H54 (cell line): ENCODE measurements at places on chromosomes 7 and 10.

DNA sequence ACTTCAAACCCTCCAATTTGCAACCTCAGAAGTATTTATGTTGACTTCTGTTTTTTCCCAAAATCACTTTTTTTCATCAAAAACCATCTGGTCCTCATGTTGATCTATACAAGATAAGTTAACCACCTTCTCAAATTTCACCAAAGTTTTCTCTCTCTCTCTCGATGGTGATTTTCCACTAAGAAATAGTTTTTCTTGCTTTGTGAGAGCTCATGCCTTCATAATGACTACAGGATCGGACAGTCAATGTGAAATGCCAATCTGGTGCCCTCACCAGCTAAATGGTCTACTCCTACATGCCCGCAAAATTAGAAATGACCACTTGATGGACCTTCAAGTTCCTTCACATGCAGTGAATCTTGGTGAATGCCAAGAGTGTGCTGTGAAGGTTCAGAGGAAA is 40.4 kb downstream of the CNNM1 start:
- DNase-seq = no peak

DNA sequence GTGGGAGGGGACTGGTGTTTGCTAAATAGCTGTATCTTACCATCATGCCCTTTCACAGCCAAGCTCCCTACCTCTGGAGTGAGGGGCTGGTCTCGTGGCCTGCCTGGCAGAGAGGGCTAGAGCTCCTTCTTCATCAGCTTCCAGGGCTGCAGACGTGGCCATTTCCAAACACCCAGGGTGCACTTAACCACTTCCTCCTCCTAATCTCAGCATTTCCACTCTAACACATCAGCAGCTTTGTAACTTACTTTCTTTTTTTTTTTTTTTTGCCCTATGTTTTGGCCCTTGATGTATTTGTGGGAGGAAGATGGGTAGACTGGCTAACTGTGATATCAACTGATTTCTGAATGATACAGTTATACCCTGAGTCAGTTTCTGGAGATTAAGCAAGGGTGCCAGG is 27.4 kb downstream of the LRRC4 start:
- DNase-seq = no peak

DNA sequence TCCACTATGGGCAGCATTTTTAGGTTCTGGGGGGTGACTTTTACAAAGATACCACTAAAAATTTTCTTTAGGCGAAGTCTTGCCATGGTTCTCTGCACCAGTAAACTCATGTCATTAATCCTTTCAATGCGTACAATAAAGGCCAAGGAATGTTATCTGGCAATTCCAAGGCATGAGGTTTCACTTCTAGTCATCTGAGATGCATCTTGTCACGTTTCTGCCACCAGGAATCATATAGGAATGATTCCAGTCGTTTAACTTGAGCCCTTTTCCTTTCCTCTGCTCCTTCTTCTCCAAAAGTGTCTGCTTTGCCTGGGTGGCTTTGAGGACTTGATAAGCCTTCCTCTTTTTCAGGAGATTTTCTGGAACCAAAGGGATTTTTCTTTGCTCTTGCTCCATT is 56.8 kb downstream of the COBL start:
- no peak for DNase-seq

GRCh38 chr10:112280205-112280921 is 2.8 kb upstream of the TECTB start:
- DNase-seq = no peak

DNA sequence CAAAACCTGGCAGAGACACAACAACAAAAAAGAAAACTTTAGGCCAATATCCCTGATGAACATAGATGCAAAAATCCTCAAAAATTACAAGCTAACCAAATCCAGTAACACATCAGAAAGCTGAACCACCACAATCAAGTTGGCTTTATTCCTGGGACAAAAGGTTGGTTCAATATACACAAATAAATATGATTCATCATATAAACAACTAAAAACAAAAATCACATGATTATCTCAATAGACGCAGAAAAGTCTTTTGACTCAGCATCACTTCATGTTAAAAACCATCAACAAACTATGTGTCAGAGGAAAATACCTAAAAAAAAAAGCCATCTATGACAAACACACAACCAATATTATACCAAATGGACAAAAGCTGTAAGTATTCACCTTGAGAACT is 283.5 kb downstream of the THSD7A start:
- no peak for DNase-seq

- DNase-seq = no peak
Measured at GRCh38 chr7:11710377-11710776, 121.6 kb downstream of the THSD7A start.

- peak; percentile 69 for DNase-seq
Measured at GRCh38 chr10:101570428-101571270, 17.4 kb downstream of the POLL start.

DNA sequence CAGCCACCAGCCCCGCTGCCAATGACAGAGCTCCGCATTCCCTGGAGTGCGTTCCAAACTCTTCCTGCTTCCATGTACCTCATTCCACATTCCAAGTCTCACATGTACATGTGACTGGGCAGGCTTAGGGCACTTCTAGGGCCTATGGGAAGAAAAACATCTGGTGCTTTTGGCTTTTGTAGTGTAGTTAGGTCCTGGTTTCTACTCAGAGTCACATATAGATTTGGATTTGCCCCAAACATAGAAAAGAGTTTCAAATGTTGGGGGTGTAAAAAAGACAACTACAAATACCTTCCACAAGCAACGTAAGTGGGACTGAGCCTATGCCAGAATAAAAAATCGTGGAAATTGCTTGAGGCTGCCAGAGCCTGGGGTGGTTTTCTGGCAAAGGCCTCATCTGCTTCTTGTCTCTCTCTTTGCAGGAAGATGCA is 84.1 kb downstream of the ZNF467 start:
- no peak for DNase-seq

GRCh38 chr7:71414490-71414889 is 282.5 kb downstream of the GALNT17 start:
- DNase-seq = no peak

- peak; percentile 100 for DNase-seq
Measured at GRCh38 chr7:1458683-1459511, at the start of gene MICALL2. Gene MICALL2, minus strand, starts transcription at chr7:1459470. Its CDS starts 144 bp downstream, at chr7:1459326.

DNA sequence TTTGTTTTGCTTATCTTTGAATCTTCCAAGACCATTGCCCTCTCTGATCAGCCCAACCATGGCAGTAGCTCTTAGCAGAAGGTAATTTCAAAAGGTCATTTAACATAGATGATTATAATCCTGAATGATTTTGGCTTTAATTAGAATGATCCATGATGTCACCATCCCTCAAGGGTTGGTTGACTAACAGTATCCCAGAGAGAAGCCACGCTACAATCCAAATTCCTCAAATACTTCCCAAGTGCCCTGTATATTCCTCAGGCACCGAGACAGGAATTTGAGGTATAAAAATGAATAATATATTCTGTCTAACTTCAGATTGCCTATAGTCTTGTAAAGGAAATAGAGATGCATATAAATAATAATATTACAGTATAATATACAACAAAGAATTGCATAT is 42.1 kb upstream of the TMEM196 start:
- no peak for DNase-seq

DNA sequence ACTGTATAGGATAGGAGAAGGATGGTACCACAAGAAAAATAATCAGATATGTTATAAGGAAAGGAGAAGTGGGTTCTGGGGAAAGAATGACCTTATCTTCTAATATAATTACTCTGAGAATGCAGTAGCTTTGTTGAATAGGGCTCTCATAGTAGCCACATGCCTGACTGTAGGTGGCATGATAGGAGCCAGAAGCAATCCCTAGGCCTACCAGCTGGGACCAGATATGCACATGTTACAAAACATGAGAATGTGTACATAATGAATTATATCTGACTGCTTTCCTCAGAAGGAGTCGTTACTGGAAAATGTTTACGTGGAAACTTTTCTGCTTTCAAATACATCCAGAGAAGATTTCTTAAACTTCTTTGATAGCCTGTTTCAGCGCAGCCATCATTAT is 53.2 kb upstream of the FAM3C start:
- DNase-seq = no peak

- DNase-seq = no peak
Measured at GRCh38 chr10:29285624-29286051, 3.2 kb upstream of the LYZL1 start.

- DNase-seq = no peak
Measured at GRCh38 chr10:131649617-131650016, 251.2 kb upstream of the PPP2R2D start.

DNA sequence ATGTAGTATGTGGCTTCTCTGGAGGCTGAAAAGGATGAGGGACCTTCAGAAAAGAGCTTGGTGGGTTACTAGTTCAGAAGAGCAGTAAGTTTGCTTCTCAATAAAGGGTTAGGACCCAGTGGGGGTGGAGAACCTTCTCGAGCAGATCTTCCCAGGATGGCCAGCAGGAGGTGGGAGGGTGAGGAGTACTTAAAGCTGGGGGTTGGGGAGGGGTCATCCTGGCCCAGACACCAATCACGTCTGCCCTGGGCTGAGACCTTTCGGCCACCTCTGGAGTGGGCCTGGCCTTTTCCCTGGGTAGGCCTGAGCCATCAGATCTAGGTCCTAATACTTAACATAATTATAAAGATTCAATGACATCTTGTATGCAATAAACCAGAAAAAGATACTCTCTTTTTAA is 149.0 kb upstream of the TCF7L2 start:
- DNase-seq = no peak

GRCh38 chr7:156474241-156474743 is 166.3 kb upstream of the RNF32 start:
- peak; percentile 47 for DNase-seq

- DNase-seq = no peak
Measured at GRCh38 chr7:103993551-103993950, 4.1 kb upstream of the RELN start.

DNA sequence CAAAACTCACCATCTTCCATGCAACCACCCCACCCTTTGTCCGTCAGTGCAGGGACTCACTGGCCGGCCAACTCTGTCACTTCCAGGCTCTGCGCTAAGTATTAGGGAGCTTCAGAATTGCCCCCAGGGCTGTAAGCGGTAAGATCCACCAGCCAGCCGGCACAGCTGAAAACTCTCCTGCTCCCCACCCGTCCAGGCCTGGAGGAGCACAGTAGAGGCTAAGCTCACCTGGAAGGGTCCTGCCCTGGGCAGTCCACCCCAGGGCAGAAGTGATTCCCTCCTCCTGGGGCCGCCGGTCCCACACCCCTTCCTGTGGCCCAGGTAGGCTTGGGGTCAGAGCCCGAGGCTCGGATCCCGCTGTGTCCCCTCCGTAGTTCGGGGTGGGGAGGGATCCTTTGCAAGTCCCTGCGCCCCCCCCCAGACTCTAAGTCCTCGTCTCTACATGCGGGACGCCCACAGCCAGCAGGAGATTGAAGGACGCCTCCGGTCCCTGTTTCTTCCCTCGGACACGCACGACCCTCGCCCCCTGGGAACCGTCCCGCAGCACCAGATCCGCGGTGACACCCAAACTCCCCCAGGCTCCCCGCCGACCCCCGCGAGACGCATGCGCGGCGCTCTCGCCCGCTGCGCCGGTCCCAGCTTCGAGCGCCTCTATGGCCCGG is 138.9 kb downstream of the ARHGAP22 start:
- DNase-seq = no peak

DNA sequence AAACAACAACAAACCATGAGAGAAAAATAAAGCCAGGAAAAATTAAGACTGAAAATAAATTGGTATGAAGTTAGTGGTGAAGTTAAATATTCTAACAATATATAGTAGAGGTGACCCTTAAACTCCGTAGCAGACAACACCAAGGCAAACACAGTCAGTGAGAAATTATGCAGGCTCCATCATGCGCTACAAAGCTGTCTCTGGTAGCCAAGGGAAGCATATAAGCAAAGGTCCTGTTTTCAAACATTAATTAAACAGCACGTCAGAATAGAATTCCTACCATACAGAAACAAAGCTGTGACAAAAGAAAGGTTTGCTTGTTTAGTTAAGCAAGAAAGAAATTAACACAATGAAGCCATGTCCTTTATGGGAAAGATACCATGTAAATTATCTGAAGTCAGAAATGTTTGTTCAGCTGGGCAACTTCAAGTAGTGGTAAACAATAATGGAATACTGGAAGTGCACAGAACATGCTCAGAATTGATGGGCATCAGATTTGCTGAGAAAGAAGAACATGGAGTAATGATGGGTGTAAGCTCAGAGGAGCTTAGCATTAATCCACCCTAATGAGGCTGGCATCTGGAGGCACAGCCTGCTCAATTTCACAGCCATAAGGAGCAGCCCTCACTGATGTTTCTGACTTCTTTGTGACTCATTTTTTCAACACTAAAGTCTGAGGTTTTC is 75.7 kb downstream of the IGF2BP3 start:
- no peak for DNase-seq

DNA sequence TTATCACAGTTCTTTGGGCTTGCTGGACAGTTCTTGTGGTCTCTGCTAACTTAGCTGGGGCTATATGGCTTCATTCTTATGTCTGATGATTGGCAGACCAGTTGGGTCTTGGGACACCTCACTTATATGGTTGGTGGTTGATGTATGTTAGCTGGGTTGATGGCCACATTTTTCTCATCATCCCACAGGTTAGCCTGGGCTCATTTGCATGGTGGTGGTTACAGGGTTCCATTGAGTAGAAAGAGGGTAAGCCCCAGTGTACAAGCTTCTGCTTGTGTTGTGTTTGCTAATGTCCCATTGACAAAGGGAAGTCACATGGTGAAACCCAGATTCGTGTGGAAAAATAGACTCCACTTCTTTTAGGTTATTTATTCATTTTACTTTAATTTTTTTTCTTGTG is 40.6 kb downstream of the TMEM60 start:
- DNase-seq = no peak

DNA sequence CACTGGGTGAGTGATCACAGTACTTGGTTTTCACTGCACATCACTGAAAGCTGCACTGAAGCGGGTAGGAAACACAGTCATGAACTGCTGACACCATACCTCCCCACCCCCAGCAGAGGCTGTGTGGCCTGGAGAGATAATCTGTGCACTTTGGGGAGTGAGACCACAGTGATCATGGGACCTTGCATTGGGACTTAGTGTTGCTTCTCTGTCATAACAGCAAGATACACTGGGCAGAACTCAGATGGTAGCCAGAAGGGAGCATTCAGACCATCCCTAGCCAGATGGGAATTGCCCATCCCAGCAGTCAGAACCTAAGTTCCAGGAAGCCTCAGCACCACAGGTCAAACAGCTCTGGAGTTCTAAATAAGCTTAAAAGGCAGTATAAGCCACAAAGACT is 346.4 kb upstream of the TMEM229A start:
- DNase-seq = no peak

- DNase-seq = no peak
Measured at GRCh38 chr10:75051308-75051707, 60.1 kb upstream of the SAMD8 start.

DNA sequence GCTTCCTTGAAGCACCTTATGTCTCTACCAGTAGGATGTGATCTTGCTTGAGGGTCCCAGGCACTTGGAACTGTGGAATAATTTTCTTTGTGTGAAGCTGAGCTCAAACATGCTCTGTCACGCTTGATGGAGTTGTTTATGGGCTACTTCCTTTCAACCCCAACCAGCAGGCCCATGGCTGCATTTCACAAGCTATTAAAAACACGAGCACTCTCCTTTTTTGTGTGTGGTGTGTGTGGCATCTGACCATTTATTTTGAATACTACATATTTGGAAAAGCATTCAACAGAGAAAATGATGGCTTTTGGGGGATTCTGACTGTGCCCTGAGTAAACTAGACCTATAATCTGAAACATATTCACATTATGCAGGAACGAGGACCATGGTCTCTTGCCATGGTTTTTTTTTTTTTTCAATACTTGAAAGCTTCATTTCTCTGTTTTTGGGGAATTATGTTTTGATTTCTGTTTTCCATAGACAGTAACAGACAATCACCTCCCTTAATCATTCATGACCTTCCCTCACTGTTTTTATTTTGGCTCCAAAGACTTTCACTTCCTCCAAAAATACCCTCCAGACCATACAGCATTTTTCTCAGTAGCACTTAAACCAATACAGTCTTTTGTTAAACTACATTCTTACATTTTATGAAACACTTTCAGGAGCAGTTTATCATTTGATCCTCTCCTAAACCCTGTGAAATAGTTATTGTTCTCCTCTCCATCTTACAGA is 233.6 kb upstream of the BMPER start:
- no peak for DNase-seq
